KG1 (cell line): ENCODE measurements at places on chromosomes 4 and X.

DNA sequence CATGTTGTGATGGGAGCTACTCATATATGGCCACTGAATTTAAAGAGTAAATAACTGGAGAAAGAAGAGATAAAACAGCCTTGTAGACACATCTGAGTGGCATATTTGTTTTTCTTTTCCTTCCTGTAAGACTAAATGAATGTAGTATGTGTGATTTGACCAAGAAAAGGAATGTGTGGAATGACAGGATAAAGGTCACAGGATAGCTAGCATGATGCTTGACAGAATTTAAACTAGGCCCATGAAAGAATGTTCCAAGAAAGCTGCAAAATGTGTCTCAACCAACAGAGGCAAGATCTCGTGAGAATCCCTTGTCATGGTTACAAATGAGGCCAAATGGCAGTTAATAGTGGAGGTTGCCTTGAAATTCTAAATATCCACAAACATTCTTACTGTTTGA lies 137.0 kb downstream of the KCNIP4 start:
- no peak for DNase-seq

DNA sequence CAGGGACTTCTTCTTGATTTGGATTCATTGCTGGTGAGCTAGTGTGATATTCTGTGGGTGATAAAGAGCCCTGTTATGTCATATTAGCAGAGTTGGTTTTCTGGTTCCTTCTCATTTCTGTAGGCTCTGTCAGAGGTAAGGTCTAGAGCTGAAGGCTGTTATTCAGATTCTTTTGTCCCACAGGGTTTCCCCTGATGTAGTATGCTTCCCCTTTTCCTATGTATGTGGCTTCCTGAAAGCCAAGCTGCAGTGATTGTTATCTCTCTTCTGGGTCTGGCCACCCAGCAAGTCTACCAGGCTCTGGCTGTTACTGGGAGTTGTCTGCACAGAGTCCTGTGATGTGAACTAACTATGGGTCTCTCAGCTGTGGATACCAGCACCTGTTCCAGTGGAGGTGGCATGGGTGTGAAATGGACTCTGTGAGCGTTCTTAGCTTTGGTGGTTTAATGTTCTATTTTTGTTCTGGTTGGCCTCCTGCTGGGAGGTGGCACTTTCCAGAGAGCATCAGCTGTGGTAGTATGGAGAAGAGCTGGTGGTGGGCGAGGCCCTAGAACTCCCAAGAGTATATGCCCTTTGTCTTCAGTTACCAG lies 373.7 kb downstream of the AR start:
- DNase-seq, result peak; percentile 1

DNA sequence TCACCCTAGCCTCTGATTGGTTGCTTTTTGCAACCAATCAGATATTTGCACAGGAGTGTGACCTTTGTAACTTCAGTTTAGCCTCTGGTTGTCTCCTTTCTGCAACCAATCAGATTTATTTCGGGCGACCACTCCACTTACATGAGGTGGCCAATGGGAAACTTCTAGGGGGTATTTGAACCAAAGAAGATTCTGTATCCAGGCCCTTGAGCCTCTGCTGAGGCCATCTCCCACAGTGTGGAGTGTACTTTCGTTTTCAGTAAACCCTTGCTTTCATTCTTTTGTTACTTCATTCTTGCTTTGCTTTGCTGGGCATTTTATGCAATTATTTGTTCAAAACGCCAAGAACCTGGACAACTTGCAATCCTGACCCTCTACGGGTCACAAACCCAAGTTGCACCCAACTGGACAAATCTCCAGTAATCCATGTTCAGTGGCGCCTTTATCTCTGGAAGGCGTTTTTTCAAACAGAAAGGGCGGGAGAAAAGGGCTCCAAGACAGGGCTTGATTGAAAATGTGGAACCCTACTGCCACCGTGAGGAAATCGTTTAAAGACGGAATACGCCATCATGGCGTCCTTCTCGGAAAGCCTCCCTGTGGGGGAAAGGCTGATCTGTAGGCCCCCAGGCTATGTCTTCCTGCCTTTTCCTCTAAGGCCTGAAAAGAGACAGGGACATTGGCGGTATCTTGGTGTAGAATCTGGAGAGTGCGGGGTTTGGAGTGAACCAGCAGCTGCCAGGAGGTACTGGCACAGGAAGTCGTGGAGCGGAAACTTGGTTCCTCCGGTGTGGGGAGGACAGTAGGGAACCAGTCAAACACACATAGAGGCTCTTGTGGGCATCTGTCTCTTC lies 184.6 kb downstream of the OR13H1 start:
- DNase-seq, result no peak

GRCh38 chr4:38209654-38210053 lies 249.5 kb downstream of the PTTG2 start:
- DNase-seq, result no peak

- DNase-seq, result peak; percentile 0
Observed at GRCh38 chrX:104195489-104196084, 29.3 kb downstream of the FAM199X start.

DNA sequence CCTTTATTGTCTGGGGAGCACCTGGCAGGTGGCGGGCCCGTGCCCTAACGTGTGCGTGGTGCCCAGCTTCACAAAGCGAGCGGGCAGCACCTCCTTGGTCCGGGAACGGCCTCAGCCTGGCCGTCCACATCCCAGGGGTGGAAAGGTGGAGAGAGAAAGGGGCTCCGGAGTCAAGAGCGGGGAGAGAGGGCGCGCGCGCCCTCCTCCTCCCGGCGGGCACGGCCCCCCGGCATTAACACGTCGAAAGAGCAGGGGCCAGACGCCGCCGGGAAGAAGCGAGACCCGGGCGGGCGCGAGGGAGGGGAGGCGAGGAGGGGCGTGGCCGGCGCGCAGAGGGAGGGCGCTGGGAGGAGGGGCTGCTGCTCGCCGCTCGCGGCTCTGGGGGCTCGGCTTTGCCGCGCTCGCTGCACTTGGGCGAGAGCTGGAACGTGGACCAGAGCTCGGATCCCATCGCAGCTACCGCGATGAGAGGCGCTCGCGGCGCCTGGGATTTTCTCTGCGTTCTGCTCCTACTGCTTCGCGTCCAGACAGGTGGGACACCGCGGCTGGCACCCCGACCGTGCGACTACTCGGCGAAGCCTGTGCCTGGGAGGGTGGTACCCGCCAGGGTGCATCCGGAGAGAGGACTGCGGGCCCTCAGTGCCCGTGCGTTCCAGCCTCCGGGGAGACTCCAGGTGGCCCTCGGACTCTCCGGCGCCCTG lies at the start of gene KIT:
Gene KIT (plus strand): TSS at position 407 of the 701 bp plus-strand sequence. CDS start 58 bp downstream, at position 465.
- peak; percentile 26 for DNase-seq

- DNase-seq, result no peak
Observed at GRCh38 chrX:11589641-11590040, 76.1 kb downstream of the ARHGAP6 start.

DNA sequence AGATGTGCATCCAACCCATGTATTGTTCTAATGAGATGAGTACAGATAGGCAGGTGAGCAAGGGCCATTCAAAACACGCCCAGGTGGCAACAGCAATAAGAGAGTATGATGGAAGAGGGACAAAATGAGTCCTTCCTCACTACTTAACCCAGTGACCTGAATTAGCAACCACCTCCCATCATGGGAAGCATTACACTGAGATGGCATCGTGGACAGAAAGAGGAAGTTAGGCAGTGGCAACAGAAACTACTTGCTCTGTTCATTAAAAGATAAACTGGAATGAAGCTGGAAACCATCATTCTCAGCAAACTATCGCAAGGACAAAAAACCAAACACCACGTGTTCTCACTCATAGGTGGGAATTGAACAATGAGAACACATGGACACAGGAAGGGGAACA lies 17.2 kb downstream of the RXFP1 start:
- no peak for DNase-seq

DNA sequence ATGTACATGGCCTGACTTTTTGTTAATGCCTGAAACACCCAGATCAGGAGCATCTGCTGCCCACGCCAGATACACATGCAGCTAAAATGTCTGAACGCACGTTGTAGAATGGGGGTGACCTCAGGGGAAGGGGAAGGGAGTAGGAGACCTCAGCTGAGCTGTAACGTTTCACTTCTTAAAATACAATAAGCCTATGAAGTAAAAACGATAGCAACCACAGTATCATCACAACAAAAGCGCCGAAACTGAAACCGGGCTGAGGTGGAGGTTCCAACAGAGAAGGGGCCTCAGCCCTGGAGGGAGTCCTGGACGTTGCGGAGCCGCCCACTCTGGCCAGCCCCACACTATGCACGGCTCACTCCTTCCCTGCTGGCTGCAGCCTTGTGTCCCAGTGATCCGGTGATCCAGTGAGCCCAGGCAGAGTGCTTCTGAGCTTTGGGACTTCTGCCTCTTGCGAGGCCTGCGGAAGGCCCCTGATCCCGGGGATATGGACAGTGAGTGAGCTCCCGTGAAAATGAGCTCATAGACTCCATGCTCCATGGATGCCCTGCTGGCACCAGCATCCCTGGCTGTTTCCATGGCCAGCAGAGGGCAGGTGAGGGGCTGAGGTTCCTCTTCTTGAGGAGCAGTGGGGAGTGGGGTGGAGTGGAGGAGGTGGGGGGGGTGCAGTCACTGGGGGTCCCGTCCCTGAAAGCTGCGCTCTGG lies 52.0 kb downstream of the HMX1 start:
- DNase-seq, result no peak

DNA sequence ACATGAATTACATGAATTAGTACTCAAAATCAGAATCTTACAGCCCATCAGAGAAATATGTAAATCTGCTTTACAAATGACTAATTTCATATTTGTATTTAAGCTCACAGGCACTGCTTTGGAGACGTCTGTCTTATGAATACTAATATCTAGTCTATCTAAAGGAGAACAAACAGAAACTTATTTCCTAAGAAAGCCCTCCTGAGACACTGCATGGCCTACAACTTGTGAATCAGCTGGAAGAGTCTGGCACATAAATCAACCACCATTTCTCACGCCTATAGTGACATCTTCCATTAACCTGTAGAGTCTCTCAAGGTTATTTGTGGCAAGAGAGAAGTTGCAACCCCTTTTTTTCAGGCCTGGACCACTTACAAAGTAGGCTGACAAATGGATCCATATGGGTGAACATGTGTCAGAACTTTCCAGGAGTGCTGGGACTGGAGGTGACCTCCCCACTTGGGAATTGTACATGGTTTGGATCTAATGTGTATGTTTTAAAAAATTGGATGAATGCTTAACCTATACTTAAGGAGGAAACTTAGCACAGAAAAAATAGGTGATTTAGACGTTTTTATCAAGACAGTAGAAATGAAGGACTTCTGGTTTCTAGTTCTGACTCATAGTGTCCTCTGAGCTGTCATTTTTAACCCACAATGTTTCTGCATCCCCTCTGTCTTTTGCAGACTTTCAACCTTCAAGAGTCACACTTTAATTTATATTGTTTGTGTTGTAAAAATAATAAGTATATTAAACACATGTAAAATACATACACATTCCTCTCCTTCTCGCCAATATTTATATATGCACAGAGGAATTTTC lies 83.2 kb upstream of the ARHGAP24 start:
- no peak for DNase-seq

- no peak for DNase-seq
Observed at GRCh38 chr4:83581411-83582288, 45.7 kb downstream of the GPAT3 start.

GRCh38 chrX:50677789-50678188 lies 136.2 kb downstream of the SHROOM4 start:
- DNase-seq, result no peak

DNA sequence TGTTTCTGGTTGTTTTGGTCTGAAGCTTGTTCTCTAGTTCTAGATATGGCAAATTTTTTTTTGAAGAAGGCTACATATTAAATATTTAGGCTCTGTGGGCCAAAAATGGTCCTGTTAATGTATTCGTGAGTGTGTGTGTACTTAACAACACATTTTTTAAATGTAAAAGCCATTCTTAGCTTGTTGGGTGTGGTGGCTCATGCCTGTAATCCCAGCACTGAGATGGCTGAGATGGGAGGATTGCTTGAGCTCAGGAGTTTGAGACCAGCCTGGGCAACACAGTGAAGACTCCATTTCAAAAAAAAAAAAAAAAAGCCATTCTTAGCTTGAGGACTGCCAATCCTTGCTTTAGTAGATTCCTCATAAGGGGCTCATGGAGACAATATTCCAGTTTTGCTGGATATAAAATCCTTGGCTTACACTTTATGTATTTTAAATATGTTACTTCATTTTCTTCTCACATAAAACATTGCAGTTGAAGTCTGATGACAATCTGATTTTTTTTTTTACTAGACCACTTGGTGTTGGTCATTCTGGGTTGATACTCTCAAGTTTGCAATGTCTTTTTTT lies 23.4 kb downstream of the NOCT start:
- no peak for DNase-seq

GRCh38 chrX:7235071-7235470 lies 87.1 kb upstream of the PUDP start:
- no peak for DNase-seq

DNA sequence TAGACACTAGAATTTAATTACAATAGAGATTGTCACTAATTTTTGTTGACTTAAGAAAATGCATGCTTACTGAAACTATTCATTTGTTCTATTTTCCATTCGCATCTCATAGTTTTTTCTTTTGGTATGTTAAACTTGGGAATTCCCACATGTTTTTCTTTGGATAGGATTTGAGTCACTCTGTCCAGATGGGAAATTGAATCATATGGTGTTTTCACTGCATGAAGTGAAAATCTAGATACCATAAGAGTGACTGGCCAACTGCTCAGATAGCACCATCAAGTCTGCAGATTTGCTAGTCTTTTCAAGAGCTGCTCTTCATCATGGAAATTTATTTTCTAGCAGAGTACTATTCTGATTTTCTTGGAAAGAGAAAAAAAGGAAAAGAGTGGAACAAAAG lies 172.6 kb downstream of the FAM47B start:
- no peak for DNase-seq

DNA sequence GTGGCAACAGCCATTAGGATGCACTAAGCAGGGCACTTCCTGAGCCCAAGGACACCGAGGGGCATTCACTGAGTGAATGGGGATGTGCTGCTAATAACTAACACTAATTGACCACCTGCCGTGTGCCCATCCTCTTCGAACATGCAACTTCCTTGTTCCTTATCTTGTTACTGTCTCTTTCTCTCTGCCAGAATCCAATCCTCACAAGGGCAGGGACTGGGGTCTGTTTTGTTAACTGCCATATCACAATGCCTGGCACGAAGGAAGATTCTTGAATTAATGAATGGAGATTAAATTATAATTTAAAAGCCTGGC lies 1.3 kb downstream of the ERAS start:
- no peak for DNase-seq

DNA sequence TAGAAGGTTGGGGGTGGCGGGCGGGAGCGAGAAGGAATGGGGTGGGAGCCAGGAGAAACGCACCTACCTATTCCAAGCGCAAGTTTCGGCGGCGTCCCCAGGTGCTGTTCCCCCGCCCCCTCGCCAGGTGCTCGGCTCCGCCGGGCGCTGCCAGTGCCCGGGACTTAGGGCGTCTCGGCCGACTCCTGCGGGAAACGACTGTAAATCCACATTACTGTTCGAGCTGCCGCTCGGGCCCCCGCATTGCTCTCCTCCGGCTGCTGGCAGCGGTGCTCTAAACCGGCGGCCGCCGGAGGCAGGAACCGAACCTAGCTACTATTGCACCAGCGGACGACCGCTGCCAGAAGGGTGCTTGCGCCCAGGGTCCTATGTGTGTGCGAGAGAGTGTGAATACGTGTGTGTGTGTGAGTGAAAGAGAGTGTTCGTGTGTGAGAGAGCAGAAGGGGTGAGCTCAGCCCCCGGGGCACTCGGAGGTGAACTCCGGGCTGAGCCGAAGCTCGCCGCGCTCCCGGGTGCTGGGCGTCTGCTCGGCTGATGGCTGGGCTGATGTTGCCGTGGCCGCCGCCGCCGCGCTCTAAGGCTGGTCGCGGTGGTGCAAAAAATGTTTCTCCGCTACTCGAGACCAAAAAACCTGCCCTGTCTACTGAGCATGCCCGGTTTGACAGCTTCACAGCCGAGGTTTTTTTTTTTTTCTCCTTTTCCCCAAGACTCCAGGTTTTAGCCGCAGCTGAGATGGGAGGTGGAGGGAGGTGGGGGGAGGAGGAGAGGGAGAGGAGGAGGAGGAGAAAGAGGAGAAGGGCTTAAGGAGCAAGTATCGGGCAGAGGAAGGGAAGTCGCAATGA lies 115.7 kb upstream of the TEX13C start:
- DNase-seq, result no peak
